ENCODE measurements at places on chromosomes 2 and 18.

DNA sequence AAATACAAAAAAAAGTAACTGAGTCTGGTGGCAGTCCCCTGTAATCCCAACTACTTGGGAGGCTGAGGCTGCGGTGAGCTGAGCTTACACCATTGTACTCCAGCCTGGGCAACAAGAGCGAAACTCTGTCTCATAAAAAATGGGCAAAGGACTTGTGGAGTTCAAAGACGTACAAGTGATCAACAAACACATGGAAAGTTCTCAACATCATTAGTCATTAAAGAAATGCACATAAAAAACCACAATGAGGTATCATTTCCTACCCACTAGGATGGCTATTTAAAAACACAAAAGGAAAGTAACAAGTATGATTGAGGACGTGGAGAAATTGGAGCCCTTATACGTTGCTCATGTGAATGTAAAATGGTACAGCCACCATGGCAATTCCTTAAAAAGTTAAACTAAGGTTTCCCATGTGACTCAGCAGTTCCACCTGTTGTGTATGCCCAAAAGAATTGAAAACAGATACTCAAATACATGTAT is 52.3 kb downstream of the RAB10 start:
- no peak for DNase-seq

DNA sequence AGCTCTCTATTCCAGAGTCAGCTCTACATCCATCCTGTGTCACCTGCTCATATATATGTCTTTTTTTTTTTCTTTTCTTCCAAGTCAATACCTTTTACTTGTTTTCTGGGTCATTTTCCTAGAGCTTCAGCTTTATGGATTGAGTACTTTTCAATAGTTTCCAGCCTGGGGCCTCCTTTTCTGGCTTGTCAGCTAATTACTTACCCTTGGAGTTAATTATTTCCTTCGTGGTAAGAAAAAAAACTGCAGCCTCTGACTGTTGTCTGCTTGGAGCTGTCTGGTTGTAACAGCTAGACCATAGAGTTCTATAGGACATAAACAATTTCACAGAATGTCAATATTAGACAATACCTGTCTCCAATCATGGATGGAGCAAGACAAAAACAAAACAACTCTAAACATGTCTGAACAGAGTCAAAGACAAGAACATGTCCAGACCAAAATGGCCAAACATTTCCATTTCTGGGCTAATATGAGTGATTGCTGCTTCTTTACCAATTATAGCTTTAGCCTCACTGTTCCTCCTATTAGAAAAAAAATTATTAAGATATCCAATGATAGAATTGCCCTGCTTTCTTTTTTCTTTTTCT is 643.1 kb downstream of the SLC4A3 start:
- DNase-seq: no peak

DNA sequence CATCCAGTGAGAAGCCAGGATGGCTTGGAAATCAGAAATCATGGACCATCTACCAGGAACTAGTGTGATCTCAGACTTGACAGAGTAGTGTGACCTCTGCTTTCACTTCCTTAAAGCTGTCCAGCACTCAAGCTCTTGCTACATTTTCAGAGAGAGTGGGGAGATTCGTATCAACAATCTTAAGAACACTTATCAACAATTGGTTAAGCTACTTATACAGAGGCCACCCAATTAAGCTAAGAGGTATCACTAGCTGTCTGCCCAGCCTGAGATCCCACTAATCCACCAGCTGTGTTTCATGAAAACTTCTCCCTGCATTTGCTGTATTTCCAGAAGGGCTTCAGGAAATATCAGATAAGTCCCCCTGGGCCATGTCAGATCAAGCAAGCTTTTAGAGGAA is 4.2 kb downstream of the RPRM start:
- DNase-seq: no peak

- DNase-seq: no peak
These were observed 195.5 kb upstream of the CTAGE1 start for GRCh38 chr18:22613058-22613690.

GRCh38 chr2:230749111-230749510 is 36.5 kb downstream of the CAB39 start:
- no peak for DNase-seq

GRCh38 chr2:237636578-237636977 is 9.2 kb downstream of the LRRFIP1 start:
- no peak for DNase-seq

- DNase-seq: no peak
These were observed 79.5 kb downstream of the INPP4A start for GRCh38 chr2:98524168-98524567.

DNA sequence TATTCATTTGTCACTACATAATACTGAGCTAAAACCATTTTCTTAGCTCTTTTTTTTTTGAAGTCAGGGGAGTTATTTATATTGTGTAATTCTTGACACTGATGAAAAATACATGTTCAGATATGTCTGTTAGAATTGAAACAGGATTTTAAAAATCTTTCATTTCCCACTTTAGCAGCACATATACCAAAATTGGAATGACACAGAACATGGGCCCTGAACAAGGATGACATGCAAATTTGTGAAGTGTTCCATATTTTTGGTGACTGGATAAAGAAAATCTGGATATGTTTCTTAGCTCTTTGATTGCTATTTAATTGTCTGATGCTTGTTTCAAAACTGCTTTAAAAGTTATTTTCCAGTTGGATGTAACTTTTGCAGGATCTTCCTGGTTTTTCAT is 1963.9 kb upstream of the LRRTM1 start:
- no peak for DNase-seq
